ENCODE measurements at places on chromosomes 1 and 21. TPM values are rescaled to one million over a fixed set of nuclear protein-coding genes. Genes with fewer than 3 reads are reported as not detected.

DNA sequence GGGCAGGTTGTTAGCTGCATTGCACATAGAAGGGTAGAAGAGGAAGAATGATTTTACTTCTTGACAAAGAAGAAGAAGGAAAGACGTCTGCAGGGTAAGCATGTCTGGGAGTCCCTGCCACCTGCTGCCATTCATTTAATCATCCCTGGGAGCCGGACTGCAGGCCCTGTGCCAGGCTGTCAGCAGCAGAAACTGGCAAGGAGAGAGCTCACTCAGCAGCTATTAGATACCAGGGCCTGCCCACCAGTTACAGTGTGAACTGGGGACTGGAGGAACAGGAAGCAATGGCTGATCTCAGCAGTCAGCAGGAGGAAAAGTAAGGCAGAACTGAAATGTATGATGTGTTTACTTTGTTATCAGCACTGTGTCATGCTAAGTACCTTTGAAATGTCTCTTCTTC lies 75.7 kb upstream of the C1orf87 start:
- no peak for DNase-seq

DNA sequence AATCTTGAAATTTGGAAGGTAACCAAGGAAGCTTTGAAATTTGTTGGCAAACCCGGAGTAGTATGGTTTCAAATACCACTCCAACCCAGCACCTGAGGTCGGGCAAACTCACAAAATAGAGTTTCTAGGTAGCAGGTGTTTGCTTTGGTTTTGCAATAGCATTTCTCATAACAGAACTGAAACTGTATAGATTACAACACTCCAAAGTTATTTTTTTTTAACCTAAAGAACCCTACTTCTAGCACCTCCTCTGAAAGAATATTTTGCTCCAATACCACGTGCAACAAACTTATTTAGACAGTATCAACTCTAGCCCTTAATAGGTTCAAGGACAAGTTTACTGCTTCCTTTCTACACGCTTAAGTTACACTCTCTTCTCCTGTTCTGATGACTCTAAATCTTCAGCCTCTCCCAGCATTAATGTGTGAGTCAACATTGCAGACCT lies 178.5 kb upstream of the FMN2 start:
- DNase-seq, result no peak

- DNase-seq, result no peak
Observed at GRCh38 chr1:207331354-207332313, 10.2 kb downstream of the CD55 start.

DNA sequence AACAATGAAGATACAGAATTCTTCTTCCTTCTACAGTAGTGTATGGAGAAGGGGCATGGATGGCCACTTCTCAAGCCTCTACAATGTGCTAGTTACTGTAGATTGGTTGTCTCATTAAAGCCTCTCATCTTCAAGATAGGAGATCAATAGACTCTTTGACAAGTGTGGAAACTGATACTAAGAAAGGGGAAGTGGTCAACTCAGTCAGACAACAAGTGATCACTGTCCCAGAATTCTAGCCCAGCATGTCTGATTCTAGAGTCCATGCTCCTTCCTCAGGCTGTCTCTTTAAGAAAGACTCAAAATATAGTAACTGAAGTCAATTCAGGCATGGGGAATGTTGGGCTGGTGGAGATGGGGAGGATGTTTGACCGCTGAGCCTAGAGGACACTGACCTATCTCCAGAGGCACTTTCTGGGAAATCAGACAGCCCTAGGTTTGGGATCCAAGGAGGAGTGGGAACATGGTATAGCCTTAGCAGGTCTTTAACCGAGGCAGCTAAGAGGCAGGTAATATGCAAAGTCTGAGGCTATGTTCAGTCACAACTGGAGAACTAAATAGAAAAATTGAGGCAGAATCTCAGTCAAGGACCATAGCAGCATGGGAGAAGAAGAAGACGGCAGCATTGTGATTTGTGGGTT lies 39.3 kb upstream of the EYA3 start:
- DNase-seq, result no peak

GRCh38 chr1:107750364-107750959 lies 214.5 kb downstream of the VAV3 start:
- DNase-seq, result peak; percentile 14

Gene ILDR2
- total RNA-seq, result 22.8 TPM

- no peak for DNase-seq
Observed at GRCh38 chr1:162906485-162906884, 45.5 kb upstream of the CCDC190 start.

Gene CFHR2
- not detected for total RNA-seq

- no peak for DNase-seq
Observed at GRCh38 chr1:35120458-35121133, 41.4 kb downstream of the ZMYM1 start.

DNA sequence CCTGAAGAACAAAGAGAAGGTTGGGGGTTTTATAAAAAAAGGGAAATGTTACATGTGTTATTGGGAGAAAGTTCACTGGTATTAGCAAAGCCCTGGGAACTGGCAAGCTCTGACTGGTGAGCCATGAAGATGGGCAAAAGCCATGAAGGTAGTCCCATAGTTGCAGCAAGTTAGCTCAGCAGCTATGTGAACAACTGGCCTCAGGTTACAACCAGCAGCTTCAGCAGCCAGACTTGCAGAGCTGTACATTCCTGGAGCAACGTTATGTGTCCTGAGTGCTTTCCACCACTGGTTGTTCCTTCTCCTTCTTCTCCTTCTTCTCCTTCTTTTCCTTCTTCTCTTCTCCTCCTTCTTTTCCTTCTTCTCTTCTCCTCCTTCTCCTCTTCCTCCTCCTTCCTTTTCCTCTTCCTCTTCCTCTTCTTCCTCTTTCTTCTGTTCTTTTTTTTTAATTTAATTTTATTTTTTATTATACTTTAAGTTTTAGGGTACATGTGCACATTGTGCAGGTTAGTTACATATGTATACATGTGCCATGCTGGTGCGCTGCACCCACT lies 56.1 kb upstream of the TLR5 start:
- no peak for DNase-seq

DNA sequence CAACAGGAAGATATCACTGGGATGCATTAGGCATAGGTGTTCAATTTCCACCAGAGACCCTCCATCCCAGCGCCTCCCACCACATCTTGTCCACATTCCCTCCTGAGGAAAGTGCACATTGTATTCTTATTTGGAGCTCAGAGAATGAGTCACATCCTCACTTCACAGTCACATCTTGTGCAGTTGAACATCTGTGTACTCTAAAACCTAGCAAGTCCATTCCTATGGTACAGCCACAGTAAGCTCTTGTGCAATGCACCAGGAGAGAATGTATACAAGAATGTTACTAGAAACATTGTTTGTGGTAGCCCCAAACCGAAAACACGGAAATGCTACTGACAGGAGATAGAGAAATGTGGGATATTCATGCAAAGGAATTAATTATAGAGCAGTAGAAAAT lies 1.6 kb upstream of the KDF1 start:
- DNase-seq, result no peak

Gene HIPK1
- total RNA-seq, result 35.5 TPM

Gene TDRD5
- 2.9 TPM for total RNA-seq

- no peak for DNase-seq
Observed at GRCh38 chr1:58391056-58391455, 155.5 kb downstream of the OMA1 start.

DNA sequence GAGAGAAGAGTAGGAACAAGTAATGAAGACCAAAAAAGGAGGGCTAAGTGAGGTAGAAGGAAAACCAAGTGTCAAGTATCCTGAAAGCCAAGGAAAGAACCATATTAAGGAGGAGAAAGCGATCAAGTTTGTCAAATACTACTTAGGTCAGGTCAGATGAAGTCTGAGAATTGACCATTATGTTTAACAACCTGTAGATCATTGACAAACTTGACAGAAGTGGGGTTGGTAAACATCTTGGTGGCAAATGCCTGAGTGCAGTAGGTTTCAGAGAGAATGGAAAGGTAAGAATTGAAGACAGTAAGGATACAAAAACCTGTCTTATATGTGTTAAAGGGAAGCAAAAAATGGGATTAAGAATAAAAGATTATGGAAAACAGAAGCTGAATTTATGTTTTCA lies 3.7 kb upstream of the CHIA start:
- DNase-seq, result no peak

Gene LIPI
- total RNA-seq, result not detected

DNA sequence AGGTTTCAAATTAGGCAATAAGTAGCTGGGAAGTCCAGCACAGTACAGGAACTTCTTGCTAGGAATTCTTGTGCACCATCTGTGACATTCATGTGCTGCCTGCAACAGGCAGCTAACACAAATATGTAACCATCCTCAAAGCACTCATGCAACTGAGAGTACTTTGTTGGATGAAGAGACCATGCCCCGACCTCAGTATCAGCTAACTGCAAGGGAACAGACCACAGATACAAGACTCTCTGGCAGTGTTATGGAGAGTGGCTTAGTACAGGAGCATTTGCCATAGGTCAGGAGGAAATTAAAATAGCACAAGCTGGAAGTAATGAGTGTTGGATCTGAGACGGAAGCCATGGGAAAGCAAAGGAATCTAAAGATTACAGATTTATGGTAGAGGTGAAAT lies 123.6 kb downstream of the LRRC53 start:
- no peak for DNase-seq

- DNase-seq, result no peak
Observed at GRCh38 chr1:236154126-236154525, 11.8 kb downstream of the GPR137B start.

Gene ASPM
- total RNA-seq, result 7.3 TPM

DNA sequence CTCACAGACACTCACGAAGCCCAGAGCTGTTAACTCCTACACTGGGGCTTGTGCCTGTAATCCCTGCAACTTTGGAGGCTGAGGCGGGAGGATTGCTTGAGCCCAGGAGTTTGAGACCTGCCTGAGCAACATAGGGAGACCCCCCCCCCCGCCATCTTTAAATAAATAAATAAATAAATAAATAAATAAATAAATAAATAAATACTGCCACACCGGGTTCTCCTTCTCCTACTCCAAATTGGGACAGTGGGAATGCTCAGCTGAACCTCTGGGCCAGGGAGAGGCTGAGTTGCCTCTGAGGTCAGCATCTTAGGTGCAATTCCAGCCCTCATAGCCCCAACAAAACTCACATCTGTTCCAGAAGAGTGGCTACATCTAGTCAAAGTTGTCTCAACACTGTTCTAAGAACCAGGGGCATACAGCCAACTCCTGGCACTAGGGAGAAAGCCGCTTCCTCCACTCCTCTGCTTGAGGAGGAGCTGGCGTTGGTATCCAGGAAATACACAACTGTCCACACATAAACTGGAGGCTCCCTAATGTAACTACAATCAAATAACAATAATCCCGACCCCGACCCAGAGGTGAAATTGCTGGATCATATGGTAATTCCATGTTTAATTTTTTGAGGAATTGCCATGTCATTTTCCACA lies 27.0 kb downstream of the C1orf216 start:
- DNase-seq, result no peak

- DNase-seq, result no peak
Observed at GRCh38 chr1:106727171-106727570, 329.3 kb upstream of the PRMT6 start.

DNA sequence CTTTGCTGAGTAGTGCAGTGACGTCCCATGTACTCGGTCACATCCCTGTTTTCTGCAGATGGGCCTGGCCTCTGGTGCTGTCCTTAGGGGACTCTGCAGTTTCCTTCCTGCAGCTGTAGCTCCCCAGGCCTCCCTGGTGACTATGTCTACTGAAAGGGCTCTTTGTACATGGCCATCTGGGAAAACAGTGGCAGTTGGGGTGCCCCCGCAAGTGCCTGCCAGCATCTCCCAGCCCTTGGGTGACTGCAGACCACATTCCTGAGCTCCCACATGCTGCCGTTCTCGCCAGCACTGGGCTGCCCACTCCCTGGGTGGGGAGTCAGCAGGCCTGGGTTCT lies 37.5 kb upstream of the KCNA10 start:
- DNase-seq, result peak; percentile 83
